Activated CD4-positive, CD25-positive, alpha-beta regulatory T cell treated with anti-CD3 and anti-CD28 coated beads, Interleukin-2, amount 50 U/mL, for 16 hours (primary cell): ENCODE measurements at places on chromosomes 5 and 9.

GRCh38 chr5:172958331-172959046 is 735 bp upstream of the RPL26L1 start:
- DNase-seq: peak; percentile 41

DNA sequence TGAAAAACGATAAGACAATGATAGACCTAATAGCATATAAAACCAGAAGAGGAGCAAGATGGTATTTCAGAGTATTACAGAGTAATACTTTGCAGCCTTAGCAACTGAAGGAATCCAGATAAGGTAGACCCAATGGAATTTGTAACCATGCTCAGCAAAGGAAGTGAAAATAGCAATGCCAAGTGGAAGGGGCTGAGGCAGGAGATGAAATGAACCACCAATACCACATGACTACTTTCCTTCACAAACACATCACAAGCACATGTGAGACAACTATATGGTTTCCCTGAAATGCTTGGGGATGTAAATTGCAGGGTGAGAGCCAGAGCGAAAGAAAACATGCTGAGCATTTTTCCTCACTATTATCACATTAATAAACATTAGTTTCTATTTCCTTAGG is 79.8 kb upstream of the MELK start:
- DNase-seq: no peak

DNA sequence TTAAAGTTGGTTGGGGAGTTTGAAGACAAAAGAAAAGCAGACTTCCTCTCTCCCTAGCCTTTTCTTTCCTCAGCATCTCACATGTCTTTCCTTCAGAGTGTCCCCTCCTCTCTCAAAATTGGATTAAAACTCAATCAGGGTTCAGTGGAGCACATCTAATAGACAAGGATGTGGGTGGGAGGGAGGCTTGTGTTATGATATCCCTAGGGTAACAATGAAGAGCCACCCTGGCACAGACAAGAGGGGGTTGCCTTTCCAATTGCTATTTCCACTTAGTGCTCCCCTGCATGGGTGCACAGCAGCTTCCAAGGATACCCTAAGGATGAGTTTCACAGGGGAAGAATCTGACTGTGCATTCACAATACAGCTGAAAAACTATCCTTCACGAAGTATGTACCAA is 585.2 kb upstream of the C9orf72 start:
- DNase-seq: no peak

- no peak for DNase-seq
These were observed 86.3 kb upstream of the C9orf72 start for GRCh38 chr9:27659571-27659970.

DNA sequence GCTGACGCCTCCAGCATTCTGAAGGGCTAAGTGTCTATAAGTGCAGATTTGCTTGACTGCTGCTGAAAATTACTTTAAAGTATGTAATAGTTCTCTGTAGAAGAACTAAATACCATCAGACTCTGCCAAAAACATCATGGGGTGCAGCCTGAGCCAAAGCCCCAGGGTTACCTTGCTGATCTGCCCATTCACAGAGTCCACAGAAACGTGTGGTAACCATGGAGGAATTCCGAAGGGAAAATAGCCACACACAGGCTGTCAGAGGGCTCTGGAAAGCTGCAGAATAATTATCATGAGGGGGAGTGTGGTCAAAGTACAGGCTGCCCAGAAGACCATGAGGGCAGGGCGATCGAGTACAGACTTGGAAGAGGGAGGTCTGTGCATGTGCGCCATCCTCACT is 36.4 kb downstream of the RETREG1 start:
- DNase-seq: no peak

- no peak for DNase-seq
These were observed 26.9 kb upstream of the PLIN2 start for GRCh38 chr9:19154135-19154612.

DNA sequence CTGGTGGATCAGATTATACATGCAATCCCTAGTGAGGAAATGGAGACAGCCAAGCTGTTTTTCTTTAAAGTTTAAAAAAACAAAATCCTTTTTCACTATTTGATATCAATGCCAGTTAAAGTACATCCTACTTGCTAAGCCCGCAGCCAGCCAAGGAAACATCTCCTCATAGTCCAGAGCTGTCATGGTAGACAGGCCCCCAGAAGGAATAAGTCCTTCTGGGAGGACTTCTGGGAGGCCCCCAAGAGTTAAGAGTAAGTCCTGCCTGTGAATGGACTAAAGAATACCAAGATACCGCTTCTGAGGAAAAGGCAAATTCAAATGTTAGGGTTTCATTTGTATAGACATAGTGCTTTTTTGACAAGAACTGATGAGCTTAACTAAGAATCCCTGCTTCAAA is 38.3 kb downstream of the MOCS2 start:
- no peak for DNase-seq

DNA sequence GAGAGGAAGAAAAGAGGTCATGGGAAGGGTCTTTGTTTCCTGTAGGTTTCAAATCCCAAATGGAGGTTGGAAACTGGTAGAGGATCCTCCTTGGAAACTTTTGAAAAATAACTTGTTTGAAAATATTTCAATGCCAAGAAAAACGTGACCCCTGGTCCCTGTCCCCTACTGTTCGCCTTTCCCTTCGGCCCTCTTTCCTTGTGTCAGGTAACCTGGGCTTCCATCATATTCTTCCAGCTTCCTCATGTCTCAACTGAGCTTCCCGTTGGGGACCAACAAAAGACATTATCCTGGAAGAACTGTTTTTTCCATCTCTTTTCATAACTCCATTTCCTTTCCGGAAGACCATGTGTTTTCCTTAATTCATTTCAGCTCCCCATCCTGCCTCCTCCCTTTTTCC is 266.8 kb upstream of the ANKRD55 start:
- no peak for DNase-seq

DNA sequence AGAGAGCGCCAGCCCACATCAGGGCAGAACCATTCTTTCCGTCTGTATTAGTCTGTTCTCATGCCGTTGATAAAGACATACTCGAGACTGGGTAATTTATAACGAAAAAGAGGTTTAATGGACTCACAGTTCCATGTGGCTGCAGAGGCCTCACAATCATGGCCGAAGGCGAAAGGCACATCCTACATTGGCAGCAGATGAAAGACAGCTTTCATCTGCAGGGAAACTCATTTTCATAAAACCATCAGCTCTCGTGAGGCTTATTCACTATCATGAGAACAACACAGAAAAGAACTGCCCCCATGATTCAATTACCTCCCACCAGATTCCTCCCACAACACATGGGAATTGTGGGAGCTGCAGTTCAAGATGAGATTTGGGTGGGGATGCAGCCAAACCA is 4.7 kb upstream of the FSD1L start:
- DNase-seq: no peak

DNA sequence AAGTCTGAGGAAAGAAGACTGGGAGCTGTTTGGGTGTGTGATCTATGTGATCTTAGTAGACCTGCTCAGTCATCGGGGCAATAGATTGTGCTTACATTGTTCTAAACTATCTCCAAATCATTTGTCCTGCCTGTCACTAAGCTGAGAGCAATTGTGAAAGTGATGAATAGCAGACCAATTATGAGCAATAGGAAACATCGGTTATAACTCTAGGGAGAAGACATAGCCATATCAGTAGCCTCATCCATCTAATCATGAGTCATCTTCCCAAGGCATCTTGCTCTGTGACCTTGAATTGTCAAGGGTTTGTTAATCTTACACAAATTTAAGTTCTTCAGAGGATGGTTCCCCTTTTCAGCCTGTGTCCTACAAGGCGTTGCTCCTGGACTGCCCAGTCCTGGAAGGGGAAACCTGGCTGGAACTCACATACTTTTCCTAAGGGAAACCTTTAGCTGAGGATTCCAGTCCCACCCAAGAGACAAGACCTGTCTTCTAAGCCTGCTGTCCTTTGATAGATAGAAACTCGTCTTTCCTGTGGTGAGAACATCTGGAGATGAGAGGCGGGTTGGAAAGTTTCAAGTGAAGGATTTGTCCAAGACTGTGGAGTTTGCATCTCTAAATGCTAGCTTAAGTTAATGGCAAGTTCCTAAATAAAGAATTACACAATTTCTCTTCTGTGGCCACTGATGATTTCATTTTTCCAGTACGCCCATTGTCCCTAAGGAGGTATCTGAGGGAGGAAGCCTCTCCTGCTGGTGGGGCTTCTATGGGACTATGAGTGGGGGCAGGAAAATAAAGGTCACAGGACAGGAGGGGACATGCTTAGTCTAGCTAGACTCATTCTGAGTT is 53.9 kb upstream of the TRIM32 start:
- no peak for DNase-seq

- no peak for DNase-seq
These were observed 215.1 kb upstream of the ZNF608 start for GRCh38 chr5:124961521-124961920.

DNA sequence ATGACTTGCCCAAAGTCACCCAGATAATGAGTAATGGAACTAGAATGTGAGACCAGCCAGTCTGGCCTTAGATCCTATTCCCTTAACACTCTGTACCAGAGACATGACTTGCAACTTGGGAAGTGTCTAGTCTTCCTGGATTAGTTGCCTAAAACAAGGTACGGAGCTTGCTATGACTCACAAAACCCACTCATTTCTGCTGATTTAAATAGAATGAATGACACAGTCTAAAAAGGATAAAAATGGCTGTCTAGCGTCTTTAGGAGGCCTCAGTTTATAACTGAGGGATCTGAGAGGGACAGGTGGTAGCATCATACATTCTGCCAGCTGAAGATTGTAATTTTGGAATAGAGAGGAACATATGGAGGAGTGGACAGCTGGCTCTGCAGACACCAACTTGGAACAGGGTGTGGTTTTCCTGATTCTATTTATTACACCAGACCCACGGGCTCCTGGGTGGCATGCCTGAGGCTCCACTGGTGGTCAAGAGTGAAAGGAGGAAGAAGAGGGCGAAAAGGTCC is 62.7 kb downstream of the ABLIM3 start:
- no peak for DNase-seq

DNA sequence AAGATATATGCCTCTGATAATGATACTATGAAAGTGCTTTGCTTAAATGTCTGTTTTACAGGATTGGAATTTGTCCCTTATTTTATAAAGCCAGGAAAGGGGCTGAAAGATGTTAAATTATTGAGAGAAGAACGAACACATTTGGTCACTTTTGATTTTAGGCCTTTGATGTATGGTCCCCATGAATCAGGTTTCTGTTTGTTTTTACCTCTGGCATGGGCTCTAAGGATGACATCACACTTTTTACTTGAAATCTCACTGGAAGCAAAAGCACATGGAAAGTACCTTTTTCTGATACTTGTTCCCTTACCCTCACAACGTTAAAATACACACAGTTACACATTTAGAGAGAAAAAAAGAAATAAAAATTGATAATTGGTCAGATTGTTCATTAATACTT is 6.9 kb downstream of the OTULIN start:
- DNase-seq: no peak

DNA sequence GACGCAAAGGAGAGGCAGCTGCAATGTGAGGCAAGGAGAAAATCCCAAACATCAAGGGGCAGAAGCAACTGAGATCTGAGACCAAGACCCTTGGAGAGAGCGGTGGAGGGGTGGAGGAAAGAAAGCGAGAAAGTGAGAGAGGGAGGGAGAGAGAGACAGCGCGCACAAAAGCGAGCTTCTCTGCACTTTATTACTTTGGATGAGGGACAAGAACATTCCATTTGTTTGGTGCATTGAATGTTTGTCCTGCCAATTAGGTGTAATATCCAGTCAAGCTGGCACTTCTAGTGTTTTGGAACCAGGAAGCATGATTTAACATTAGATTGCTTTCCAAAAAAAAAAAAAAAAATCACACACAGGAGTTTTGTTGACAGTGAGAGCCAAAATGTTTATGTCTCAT is 1.4 kb downstream of the CAST start:
- no peak for DNase-seq

DNA sequence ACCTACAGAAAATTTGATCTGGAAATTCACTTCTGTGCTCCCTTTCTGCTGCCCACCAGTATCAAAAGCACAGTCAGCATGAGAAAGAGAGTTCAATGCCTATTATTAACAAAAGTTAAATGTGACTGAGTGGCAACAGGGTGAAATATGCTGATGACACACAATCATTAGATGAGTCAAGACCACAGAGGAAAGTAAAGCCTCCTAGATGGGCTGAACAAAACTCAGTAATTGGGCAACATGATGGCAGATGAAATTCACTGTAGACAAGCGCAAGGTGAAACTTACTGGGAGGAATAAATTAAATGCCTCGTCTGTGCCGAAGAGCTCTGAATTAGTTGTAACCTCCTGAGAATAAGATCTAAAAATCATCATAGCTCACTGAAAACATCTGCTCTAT is 752.8 kb downstream of the IRX1 start:
- DNase-seq: no peak
